ENCODE measurements at places on chromosomes 16 and 17. TPM values are rescaled to one million over a fixed set of nuclear protein-coding genes. Genes with fewer than 3 reads are reported as not detected.

- no peak overlapping the region for H3K27ac ChIP-seq
- H3K27me3 ChIP-seq: no peaks in the 10 kb centered on the region
- no peaks in the 10 kb centered on the region for H3K4me1 ChIP-seq
- DNase-seq: no peak
- H3K4me3 ChIP-seq: no peak overlapping the region
These were observed 10.6 kb downstream of the ICAM2 start for GRCh38 chr17:64009571-64010402.

GRCh38 chr17:50466371-50467113 lies 2.1 kb downstream of the CHAD start:
- H3K27me3 ChIP-seq: no peaks in the 10 kb centered on the region
- H3K4me3 ChIP-seq: no peak overlapping the region
- no peaks in the 10 kb centered on the region for H3K36me3 ChIP-seq
- no peak for DNase-seq
- no peaks in the 10 kb centered on the region for H3K4me1 ChIP-seq
- no peak overlapping the region for H3K27ac ChIP-seq

DNA sequence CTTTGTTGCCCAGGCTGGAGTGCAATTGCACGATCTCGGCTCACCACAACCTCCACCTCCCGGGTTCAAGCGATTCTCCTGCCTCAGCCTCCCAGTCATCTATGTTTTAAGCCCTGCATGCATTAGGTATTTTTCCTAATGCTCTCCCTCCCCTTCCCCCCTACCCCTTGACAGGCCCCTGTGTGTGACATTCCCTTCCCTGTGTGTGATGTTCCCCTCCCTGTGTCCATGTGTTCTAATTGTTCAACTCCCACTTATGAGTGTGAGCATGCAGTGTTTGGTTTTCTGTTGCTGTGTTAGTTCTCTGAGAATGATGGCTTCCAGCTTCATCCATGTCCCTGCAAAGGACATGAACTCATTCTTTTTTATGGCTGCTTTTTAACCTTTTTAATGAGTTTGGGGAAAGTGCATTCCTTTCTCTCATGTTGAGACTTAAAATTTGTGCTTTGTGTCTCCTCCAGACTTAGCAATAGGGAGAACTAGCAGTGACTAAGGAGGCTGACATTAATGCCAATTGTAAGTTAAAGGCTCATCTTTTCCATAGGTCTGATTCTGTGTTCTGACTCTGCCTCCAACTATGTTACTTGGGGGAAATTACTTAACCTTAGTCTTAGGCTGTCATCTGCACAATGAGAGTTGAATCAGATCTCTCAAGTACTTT lies 17.7 kb upstream of the PHAF1 start:
- no peak overlapping the region for H3K27ac ChIP-seq
- no peaks in the 10 kb centered on the region for H3K36me3 ChIP-seq
- H3K4me3 ChIP-seq: no peak overlapping the region
- DNase-seq: no peak

GRCh38 chr17:57868007-57868909 lies 18.4 kb upstream of the MRPS23 start:
- peaks cover 46% of the 10 kb centered on the region for H3K4me1 ChIP-seq
- H3K27ac ChIP-seq: peak overlapping the region; percentile 50
- no peak overlapping the region for H3K4me3 ChIP-seq
- H3K36me3 ChIP-seq: peaks cover 3% of the 10 kb centered on the region
- H3K27me3 ChIP-seq: no peaks in the 10 kb centered on the region

- H3K4me1 ChIP-seq: no peaks in the 10 kb centered on the region
- H3K27ac ChIP-seq: no peak overlapping the region
- H3K4me3 ChIP-seq: no peak overlapping the region
- DNase-seq: no peak
These were observed 13.1 kb downstream of the CNGB1 start for GRCh38 chr16:57957673-57958392.

DNA sequence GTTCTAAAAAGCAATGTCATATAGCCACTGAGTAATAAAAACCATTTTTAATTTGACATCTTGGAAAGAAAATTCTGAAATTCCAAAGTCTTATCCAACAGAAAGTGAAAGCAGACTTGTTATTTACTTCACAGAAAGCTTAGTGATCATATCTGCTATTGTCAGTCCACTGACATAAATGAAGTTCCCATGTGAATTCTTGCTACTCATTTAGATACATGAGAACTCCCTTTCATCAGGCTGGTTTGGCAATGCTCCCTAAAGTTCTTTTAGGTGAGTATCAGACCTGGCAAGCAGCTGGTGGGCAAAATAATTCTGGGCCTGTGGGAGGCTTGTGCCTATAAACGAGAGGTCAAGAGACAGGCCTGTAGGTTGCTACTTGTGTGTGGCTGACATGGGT lies 23.4 kb downstream of the NME2 start:
- H3K27me3 ChIP-seq: no peaks in the 10 kb centered on the region
- H3K4me1 ChIP-seq: no peaks in the 10 kb centered on the region
- H3K4me3 ChIP-seq: no peak overlapping the region
- peaks cover 15% of the 10 kb centered on the region for H3K36me3 ChIP-seq

DNA sequence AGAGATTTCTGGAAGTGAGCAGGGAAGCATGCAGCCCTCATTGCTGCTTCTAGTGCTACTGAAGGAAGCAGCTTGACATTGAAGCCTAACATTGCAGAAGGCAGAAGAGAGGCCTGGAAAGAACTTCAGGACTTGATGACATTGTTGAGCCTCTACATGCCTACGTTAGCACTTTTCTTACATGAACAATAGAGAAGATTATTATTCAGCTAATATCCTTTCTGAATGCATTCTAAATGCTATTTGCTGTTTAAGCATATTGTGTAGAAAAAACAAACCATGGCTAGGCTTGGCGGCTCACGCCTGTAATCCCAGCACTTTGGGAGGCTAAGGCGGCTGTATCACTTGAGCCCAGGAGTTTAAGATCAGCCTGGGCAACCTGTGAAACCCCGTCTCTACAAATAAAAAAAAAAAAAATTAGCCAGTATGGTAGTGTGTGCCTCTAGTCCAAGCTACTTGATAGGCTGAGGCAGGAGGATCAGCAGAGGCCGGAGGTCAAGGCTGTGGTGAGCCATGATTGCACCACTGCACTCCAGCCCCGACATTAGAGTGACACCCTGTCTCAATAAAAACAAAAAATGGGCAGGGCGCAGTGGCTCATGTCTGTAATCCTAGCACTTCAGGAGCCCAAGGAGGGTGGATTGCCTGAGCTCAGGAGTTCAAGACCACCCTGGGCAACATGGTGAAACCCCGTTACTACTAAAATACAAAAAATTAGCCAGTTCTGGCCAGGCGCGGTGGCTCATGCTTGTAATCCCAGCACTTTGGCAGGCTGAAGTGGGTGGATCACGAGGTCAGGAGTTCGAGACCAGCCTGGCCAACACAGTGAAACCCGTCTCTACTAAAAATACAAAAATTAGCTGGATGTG lies 2.2 kb upstream of the AURKB start:
- H3K36me3 ChIP-seq: peaks cover 4% of the 10 kb centered on the region
- no peak for DNase-seq
- no peak overlapping the region for H3K27ac ChIP-seq
- H3K4me3 ChIP-seq: no peak overlapping the region

DNA sequence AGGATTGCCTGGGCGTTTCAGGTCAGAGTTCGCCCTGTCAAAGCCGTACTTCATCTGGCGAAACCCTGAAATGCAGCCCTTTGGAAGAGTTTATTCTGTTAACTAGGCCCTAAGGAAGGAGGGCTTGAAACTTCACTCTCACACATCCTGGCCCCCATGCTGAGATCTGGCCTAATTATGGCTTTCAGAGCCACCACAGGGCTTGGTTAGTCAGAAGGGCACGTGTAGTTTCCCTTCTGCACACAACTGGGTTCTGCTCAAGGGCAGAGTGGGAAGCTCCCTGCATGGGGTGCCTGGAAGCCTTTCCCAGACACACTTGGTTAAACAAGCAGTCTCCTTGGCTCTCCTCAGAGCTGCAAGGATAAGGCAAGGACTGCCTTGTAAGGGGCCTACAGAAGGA lies 397.3 kb downstream of the SHISA9 start:
- no peak overlapping the region for H3K4me3 ChIP-seq
- no peaks in the 10 kb centered on the region for H3K27me3 ChIP-seq
- no peaks in the 10 kb centered on the region for H3K36me3 ChIP-seq
- no peak overlapping the region for H3K27ac ChIP-seq

GRCh38 chr17:74712301-74712700 lies 422 bp downstream of the CD300LF start:
- no peak for DNase-seq
- H3K4me3 ChIP-seq: no peak overlapping the region
- H3K4me1 ChIP-seq: no peaks in the 10 kb centered on the region
- H3K27ac ChIP-seq: no peak overlapping the region

DNA sequence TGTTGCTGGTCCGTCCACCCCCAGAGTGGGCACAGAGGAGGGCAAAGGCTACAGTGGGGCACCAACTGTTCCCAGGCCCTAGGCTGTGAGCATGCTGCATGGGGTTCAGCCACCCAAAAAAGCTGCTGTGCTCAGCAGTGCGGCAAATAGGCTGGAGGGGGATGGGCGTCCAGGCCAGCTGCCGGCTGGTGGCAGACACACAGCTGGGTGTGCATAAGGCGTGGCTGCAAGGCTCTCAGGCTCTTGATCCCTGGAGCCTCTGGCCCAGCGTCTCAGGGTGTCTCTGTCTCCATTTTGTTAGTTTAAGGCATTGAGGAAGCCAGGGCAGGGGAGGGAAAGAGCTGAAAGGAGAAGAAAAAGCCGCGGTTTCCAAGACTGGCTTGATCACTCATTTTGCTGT lies 8.8 kb downstream of the RPL19 start:
- DNase-seq: no peak
- no peaks in the 10 kb centered on the region for H3K27me3 ChIP-seq
- no peak overlapping the region for H3K4me3 ChIP-seq
- H3K4me1 ChIP-seq: peaks cover 5% of the 10 kb centered on the region

- no peak for DNase-seq
- H3K27me3 ChIP-seq: no peaks in the 10 kb centered on the region
- no peaks in the 10 kb centered on the region for H3K4me1 ChIP-seq
- no peaks in the 10 kb centered on the region for H3K36me3 ChIP-seq
- no peak overlapping the region for H3K27ac ChIP-seq
These were observed 345.8 kb upstream of the CDH5 start for GRCh38 chr16:66020642-66021041.

- no peak overlapping the region for H3K4me3 ChIP-seq
- no peaks in the 10 kb centered on the region for H3K36me3 ChIP-seq
- no peaks in the 10 kb centered on the region for H3K27me3 ChIP-seq
These were observed 26.1 kb upstream of the XPO6 start for GRCh38 chr16:28237754-28238357.

DNA sequence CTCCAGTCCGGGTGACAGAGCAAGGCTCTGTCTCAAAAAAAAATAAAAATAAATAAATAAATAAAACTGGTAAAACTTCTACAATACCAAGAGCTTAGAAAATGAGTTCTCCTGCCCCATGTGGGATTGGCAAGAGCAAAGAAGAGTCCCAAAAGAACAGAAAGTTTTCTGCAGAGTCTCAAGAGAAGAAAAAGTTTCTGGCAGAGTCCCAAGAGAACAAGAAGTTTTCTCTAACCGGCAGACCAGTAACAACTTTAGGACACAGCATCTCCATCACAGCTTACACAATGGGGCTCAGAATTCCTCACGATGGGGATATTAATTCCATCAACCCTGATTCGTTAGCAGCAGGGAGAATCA lies 1.1 kb downstream of the SLC39A11 start:
- no peaks in the 10 kb centered on the region for H3K36me3 ChIP-seq
- peaks cover 21% of the 10 kb centered on the region for H3K4me1 ChIP-seq
- peak overlapping the region; percentile 80 for H3K4me3 ChIP-seq

DNA sequence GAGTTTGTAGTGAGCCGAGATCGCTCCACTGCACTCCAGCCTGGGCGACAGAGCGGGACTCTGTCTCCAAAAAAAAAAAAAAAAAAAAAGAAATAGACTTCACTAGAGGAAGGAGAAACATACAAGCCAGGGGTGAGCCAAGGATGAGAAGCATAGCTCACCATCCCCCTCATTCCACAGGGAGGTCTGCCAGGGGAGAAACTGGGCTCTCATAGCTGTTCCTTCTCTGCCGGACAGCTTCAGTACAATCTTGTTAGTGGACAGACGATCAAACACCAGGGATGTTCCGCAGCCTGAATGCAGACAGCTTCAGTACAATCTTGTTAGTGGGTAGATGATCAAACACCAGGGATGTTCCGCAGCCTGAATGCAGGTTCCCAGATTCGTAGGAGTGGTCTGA lies 509.6 kb downstream of the CDH13 start:
- no peak for DNase-seq
- H3K4me1 ChIP-seq: peaks cover 3% of the 10 kb centered on the region
- no peaks in the 10 kb centered on the region for H3K27me3 ChIP-seq
- no peak overlapping the region for H3K27ac ChIP-seq
- no peak overlapping the region for H3K4me3 ChIP-seq

DNA sequence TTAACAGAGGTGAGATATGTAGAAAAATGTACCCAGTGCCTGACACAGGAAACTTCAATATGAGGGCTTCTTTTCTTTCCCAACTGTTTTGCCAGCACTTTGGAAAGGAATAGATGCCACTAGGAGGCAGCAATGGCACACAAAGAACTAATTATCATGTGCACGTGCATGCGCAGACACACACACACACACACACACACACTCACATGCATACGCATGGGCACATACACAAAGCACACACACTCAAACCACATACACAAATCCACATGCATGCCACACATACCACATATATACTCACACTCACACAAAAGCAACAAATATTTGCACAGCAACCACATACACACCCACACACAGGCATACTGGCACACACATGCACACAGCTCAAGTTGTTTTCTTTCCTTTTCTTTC lies 8.8 kb upstream of the CEP112 start:
- no peaks in the 10 kb centered on the region for H3K27me3 ChIP-seq
- H3K4me1 ChIP-seq: no peaks in the 10 kb centered on the region
- peak; percentile 17 for DNase-seq
- no peak overlapping the region for H3K27ac ChIP-seq
- H3K4me3 ChIP-seq: no peak overlapping the region

DNA sequence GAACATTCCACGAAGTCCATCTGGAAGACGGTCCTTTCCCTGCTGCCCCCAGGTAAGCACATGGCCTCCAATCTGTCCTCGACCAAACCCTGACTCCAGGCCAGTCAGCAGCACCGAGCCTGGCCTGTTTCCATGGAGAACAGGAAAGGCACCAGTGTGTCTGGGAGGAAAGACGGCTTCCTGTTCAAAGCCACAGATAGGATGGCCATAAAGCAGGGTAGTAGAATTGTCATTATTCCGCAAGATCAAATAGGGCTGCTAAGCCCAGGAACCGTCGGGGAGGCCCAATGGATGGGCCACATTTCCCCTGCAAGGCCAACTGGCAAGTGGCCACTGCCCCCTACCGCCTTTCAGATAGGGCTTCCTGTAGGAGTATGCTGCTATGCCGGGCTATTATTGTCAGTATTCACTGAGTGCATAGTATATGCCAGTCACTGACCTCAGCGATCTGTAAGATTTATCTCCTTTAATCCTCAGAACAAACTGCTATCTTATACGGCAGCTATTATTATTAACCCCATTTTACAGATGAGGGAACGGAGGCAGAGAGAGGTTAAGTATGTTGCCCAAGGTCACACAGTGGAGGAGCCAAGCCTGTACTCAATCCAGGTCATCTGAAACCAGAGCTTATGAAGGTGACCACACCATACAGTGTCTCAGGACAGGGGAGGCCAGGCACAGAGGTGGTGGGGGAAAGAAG lies 23.0 kb upstream of the PLCG2 start:
- DNase-seq: no peak
- no peak overlapping the region for H3K4me3 ChIP-seq
- H3K36me3 ChIP-seq: no peaks in the 10 kb centered on the region
- no peaks in the 10 kb centered on the region for H3K4me1 ChIP-seq
- H3K27ac ChIP-seq: no peak overlapping the region

Gene PPL
- total RNA-seq: 89.4 TPM

Gene SDK2
- 0.41 TPM for total RNA-seq

Gene PIGW
- total RNA-seq: 16.2 TPM

Gene RNF227
- total RNA-seq: 2.6 TPM

Gene GAST
- not detected for total RNA-seq

Gene ITGB3
- 17.6 TPM for total RNA-seq

Gene WFDC1
- total RNA-seq: not detected
